ENCODE measurements at places on chromosomes 7 and 10.

DNA sequence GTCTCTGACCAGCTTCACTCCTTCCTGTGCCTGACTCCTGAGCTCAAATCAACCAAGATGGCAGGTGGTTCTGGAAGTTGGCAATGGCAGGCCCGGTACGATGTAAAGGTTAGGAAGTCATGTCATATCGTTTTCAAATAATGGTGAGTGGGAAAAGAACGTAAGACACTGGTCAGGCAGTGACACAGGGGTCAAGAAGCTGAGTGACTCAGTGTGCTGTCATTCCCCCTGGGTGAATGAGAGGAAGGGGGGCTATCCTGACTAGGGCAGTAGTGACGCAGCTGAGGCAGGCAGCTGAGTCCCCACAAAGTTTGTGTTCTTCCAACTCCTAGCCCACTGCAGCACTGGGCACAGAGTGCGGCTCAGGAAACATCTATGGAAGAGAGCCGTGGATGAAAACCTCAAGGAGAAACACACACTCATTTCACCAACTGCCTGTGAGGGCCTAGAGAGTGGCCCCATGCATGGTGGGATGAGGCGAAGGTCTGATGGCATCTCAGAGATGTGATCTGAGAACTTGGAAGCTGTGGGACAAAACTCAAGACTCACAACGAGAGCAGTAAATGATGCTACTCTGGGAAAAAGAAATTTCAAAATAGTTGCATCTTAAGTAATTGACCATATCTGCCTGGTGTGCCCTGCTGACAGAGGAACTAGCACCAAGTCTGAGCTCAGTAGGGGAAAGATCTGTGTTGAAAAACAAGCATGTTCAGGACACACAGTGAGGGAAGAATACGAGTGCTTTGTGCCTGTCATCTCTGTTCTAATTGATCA lies 23.2 kb downstream of the CREB3L2 start:
- peak; percentile 84 for DNase-seq

- no peak for DNase-seq
These were observed 14.7 kb downstream of the NEUROG3 start for GRCh38 chr10:69558559-69558958.

DNA sequence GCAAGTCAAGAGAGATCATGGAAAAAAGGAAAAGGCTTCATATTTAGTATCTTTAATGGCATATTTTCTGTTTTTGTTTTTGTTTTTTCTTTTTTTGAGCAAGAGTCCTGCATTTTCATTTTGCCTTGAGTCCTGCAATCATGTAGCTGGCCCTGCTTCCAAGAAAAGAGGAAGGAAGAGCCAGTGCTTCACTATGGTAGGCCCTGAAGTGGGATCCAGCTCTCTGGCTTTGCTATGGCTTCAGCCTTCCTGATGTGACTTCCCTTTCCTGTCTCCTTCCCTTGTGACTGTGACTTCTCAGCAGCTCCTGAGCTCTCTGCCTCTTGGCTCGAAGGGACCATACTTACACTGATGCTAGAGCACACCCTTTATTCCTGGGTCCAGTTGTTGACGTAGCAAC lies 512.3 kb downstream of the INHBA start:
- no peak for DNase-seq

DNA sequence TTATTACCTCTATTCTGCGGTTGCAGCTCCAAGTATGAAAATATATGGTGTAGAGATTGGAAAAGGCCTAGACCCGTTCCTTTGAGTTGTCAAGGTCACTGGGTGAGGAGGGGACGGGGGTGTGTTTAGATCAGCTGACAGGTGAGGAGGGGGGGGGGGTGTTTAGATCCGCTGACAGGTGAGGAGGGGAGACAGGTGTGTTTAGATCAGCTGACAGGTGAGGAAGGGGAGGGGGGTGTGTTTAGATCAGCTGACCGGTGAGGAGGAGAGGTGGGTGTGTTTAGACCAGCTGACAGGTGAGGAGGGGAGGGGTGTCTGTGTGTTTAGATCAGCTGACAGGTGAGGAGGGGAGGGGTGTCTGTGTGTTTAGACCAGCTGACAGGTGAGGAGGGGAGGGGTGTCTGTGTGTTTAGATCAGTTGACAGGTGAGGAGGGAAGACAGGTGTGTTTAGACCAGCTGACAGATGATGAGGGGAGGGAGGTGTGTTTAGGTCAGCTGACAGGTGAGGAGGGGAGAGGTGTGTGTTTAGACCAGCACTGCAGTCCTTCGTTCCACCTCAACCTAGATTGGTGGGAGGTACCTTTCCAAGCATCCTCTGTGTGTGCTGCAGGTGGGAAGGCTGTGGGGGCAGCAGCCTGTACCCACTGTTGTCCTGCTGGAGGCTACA lies 655.0 kb upstream of the ADARB2 start:
- no peak for DNase-seq

DNA sequence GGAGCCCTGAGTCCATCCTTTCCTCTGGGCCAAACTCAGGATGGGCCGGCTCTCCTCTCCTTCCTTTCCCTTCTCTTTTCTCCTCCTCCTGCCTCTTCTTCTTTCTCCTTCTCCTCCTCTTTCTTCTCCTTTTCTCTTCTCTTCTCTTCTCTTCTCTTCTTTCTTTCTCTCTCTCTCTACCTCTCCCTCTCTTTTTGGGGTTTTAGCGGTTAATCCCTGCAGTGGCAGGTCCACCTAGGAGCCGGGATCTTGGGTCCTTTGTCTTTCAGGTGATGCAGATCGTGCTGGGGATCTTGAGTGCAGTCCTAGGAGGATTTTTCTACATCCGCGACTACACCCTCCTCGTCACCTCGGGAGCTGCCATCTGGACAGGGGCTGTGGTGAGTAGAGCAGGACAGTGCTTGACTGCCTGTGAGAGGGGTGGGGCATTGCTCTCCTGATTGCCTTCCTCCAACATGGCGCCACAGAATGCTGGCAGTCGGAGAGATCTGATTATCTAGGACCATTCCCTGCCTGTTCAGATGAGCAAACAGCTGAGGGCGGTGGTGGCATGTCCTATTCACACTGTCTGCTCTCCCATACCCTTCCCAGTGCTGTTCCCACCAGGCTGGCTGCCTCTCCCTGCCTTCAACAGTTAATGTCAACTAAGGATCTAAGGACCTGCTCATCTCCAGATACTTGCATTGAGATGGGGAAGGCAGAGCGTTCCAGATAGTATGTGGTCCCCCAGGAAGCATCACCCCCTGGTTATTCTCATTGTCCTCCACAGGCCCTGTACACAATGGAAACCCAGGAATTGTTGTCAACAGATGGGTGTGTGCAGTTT lies 1.6 kb downstream of the TMEM176A start:
- DNase-seq: no peak

- peak; percentile 61 for DNase-seq
These were observed 197.3 kb downstream of the PPP1R9A start for GRCh38 chr7:95104739-95105138.

DNA sequence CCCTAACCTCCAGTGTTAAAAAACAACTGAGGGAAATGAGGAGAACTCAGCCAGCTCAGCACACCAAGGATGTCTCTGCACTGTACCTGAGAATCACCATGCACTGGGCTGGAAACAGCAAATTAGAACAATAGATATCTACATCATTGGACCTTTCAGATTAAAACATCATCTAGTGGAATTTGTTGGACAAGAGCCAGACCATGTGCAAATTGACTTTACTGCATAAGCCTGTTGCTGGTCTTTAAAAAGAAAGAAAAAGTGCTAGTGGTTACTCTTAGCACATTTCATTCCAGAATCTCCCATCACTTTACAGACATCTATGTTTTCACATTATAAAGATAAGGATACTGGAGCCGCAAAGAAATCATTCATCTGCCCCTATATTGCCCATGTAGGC lies 75.4 kb downstream of the FGFR2 start:
- no peak for DNase-seq

DNA sequence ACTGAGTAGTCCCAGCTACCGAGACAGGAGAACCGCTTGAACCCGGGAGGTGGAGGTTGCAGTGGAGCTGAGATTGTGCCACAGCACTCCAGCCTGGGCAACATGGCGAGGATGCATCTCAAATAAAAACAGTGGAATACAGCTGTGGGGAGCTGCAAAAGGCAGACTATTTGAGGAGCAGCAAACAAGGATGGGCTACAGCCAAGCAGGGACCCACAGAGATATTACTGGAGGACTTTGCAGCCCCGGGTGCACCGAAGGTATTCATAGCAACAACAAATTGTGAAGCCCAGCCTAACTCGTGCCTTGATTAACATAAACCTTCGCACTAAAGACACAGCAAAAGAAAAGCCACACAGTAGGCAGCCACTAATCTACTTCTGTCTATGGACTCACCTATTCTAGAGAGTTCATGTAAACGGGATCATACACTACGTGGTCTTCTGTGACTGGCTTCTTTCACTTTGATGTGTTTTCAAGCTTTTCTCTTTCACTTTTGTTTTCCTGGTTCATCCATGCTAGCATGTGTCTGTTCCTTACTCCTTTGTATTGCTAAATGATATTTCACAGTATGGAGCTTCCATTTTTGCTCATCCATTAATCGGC lies 34.0 kb downstream of the PODXL start:
- no peak for DNase-seq

DNA sequence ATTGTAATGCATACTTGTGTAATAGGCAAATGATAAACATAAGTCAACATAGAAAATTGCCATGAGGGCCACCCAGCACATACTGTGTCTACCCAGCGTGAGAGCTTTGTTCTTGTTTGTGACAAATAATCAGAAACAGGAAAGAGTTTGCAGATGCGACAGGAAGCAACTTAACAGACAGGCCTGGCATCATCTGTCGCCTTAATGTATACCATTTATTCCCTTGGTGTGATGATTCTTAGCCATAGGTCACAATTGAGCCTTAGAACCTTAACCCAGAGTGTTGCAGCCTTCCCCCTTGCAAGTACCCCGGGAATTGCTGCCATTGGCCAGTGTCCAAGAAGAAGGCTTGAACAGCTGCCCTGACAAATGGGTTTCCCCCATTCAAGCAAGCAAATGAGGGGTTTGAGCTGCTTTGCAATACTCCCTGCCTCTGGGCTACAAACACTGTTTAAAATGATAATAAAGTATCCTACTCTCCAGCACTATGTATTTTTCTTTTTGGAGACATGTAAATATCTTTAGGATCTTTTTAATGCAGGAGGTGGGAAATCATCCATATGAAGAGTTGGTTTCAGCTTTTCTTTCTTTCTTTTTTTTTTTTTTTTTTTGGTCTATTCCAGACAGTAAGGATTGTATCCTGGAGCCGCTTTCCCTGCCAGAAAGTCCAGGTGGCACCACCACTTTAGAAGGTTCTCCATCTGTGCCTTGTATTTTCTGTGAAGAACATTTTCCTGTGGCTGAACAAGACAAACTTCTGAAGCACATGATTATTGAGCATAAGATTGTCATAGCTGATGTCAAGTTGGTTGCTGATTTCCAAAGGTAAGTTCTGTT lies 80.0 kb downstream of the ZNF277 start:
- no peak for DNase-seq

- DNase-seq: no peak
These were observed 2.3 kb downstream of the ZNF804B start for GRCh38 chr7:88761779-88762178.

DNA sequence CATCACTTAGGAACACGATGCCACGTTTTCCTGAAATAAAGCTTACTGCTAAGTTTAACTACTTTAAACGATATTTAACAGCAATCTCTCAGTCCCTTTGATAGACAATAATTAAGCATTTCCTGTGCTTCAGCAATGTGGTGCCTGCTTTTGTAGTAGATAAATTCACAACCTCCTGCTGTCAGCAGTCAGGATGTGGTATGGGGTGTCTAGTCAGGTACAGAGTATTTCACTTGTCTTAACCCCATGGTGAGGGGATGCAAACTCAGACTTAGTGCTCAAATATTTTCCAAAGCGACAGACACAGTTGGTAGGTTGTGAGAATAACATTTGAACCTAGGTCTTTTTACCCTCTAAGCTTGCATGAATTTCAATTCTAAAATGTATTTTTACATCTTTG lies 526.2 kb upstream of the PFKP start:
- DNase-seq: no peak

GRCh38 chr10:76769582-76769981 lies 868.0 kb downstream of the KCNMA1 start:
- DNase-seq: no peak

DNA sequence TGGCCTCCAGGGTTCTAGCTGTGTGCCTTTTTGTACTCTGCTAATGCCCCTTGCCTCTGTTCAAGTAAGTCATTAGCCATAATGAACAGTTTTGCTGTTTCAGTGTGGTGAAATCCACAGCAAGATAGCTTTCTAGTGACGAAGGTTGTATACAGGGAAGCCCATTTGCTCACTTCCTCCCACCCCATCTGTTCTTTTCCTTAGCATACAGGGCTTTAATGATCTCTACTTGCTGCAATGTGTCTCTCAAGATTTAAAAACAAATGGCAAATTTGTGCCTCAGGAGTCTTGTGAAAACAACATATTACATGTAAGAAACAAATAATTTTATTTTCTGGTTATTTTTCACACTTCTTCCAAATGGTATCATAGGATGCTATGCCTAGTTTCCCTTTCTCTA lies 243.2 kb downstream of the CDK14 start:
- DNase-seq: no peak

- no peak for DNase-seq
These were observed 83.5 kb upstream of the WAC start for GRCh38 chr10:28449382-28449781.

GRCh38 chr7:47266131-47266706 lies 315.7 kb downstream of the TNS3 start:
- DNase-seq: no peak

- DNase-seq: no peak
These were observed 1.2 kb downstream of the CLDN3 start for GRCh38 chr7:73768641-73769480.

- peak; percentile 66 for DNase-seq
These were observed 281.6 kb upstream of the KLF14 start for GRCh38 chr7:131015657-131015958.

DNA sequence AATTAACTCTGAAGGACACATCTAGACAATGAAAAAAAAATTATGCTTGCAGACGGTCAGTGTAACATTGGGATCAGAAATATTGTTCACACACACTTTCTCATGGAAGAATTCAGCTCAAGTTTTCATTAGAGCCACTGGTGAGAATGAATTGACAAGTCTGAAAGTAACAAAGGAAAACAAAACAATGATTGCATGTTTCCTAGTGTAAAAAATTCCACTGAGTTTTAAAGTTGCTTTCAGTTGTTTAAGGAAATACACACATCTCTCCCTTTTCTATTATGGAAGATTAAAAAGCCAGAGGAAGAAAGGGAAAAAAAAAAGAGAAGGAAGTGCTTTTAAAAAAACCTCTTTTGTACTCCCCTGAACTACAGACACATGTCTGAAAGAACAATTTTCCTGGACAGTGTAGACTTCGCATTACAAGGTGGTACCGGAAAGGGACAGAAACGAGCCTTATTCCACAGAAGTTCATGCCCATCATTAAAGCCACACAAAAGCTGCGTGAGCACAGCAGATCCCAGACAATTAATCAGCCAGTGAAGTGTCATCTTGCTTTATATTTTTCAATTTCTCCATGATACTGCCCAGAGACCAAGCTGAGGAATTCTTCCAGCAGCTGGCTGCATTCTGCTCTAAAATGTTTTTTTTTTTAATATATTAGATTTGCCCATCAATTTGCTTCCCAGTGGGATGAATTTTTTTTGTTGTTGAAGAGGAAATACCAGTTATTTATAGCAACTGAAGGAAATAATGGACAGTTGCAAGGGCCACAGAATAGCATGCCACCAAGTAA lies 294.8 kb downstream of the DOCK4 start:
- no peak for DNase-seq

- DNase-seq: no peak
These were observed 52.5 kb downstream of the KLRG2 start for GRCh38 chr7:139431010-139431409.

Measured in NCI-H226 (cell line).